ENCODE measurements at places on chromosomes 6 and 20.

DNA sequence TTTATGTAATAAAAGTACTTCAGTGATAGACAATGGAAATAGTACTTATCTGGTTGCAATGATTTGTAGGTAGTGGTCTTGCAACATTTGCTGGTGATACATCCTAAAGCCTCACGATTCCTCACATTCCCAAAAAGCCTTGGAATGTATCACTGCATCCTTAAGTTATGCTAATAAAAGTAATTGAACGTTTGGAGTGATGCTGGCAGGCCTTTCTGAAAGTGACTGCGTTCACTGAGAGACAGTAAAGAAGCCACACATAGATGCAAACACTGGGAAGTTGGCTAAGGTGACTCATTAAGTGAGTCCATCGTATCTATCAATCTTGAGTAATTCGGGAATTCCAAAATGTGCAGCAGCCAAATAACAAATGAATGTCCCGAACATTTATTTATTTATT lies 444.1 kb upstream of the SOX4 start:
- no peak for DNase-seq

- no peak for DNase-seq
Observed at GRCh38 chr6:120966321-120966720, 368.0 kb downstream of the TBC1D32 start.

GRCh38 chr6:79506251-79506650 lies 31.0 kb downstream of the LCA5 start:
- DNase-seq, result no peak

GRCh38 chr6:130742131-130742681 lies 85.0 kb upstream of the SMLR1 start:
- no peak for DNase-seq

DNA sequence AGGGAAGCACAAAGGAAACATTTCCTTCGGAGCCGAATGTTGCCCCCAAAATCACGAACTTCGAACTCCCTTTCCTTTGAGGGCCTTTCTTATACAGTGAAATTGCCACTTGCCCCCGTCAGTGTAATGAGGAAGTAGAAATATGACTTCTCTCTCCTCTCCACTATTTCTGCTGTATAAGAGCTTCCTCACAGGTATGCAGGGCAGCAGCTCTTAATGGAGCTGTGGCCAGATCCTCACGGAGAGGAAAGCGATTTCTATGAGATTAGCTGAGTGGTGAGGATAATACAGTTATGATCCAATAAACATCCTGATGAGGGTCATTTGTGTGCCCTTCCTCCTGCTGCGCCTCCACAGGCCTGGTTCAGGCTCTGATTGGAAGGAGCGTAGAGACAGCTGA lies 10.8 kb upstream of the CPNE5 start:
- no peak for DNase-seq

- DNase-seq, result no peak
Observed at GRCh38 chr6:6657820-6658217, 69.3 kb downstream of the LY86 start.

- DNase-seq, result no peak
Observed at GRCh38 chr20:4855555-4855954, 133.8 kb downstream of the PRND start.

DNA sequence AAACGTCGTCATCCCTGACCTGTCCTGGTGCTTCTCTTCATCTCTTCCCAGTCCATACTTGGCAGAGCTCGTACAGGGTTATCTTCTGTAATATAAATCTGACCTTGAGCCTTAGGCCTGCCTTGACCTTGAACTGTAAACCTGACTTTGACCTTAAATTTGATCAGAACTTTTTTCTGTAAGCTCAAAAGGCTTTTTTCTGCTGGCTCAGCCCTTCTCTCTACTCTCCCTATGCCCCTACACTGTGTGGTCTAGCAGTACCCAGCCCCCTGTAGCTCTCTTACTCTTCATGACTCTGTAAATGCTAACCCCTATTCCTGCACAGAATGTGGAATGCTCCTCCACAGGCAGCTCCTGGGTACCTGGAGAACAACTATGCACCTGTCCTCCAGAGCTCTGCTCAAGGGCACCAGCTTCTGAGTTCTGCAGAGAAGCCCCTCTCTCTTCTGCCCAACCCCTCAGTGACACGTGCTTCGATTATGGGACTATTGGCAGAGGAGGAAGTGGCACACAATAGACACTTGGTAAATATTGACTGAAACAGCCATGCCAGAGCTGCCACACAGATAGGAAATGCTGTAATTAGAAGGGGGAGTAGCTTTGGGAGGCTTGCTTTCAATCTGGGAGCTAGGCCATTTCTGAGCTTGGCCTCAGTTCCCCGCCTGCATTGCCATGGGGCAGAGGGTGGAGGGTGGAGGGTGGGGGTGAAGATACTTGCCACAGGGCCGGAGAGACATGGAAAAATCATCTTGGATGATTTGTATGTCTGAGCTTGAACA lies 15.4 kb downstream of the SNPH start:
- DNase-seq, result no peak

GRCh38 chr6:78533426-78533825 lies 333.9 kb upstream of the IRAK1BP1 start:
- DNase-seq, result no peak

GRCh38 chr6:25944688-25945574 lies 14.4 kb upstream of the SLC17A2 start:
- no peak for DNase-seq

GRCh38 chr6:6221787-6222535 lies 98.5 kb downstream of the F13A1 start:
- no peak for DNase-seq

GRCh38 chr6:25886066-25886465 lies 12.0 kb upstream of the SLC17A3 start:
- no peak for DNase-seq

- no peak for DNase-seq
Observed at GRCh38 chr6:99344289-99344688, 5.2 kb downstream of the FAXC start.

GRCh38 chr20:4665591-4665990 lies 56.1 kb upstream of the PRND start:
- no peak for DNase-seq

- no peak for DNase-seq
Observed at GRCh38 chr6:128672023-128672422, 151.6 kb upstream of the PTPRK start.

- no peak for DNase-seq
Observed at GRCh38 chr6:169045486-169045885, 208.2 kb downstream of the THBS2 start.

GRCh38 chr6:94376876-94377275 lies 957.5 kb upstream of the EPHA7 start:
- DNase-seq, result no peak

GRCh38 chr6:51553246-51554015 lies 534.0 kb downstream of the PKHD1 start:
- no peak for DNase-seq

DNA sequence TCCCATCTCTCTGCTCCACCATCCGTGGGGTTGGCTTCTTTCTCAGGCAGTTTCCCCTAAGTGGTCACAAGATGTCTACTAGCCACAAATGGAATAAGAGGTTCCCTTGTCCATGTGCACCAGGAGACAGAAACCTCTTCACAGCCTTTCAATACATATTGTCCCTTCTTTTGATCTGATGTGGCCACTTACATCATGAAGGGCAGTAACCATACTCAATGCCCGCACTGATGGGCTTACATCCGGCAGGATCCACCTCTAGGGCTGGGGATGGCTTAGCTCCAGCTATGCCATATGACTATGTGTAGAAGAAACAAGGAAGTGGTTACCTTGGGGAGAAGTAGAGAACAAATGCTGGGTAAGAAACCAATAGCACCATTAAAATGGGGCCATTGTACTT lies 64.4 kb downstream of the PLEKHG1 start:
- no peak for DNase-seq

All from HuH-7.5 (cell line).